H1 (cell line): ENCODE measurements at places on chromosomes 2 and 18. TPM values are rescaled to one million over a fixed set of nuclear protein-coding genes. Genes with fewer than 3 reads are reported as not detected.
A peak's percentile ranks its signal among the peaks of the same experiment; 100 is the strongest.

The GRHL1 gene
- 2.8 and 3.6 TPM in 2 replicates for total RNA-seq

The TSN gene
- 96.1 and 96.3 TPM in 2 replicates for total RNA-seq

The ABHD3 gene
- 9.0 and 12.1 TPM in 2 replicates for total RNA-seq

The BMP10 gene
- total RNA-seq = not detected in 2 replicates

The SNRNP27 gene
- 40.5 and 40.9 TPM in 2 replicates for total RNA-seq

The PLCD4 gene
- total RNA-seq = 0.50 and 0.61 TPM in 2 replicates

DNA sequence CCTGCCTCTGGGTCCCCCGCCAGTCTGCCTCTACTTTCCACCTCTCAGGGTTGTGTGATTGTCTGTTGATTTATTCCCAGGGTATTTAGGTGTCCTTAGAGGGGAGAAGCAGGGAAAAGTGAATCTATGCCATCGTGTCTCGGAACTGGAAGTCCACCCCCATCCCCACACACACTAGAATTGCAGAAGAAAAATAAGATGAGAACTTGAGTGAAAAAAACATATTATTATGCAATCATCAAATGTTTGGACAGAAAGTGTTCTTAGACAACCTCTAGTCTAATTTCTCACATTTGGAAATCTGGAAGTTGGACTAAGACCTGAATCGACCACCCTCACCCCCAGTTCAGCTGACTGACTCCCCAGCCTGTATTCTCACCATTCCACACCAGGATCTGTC is 14.1 kb upstream of the CASP8 start:
- no peak overlapping the region for H3K27ac ChIP-seq
- H3K4me3 ChIP-seq = no peak overlapping the region
- no peaks in the 10 kb centered on the region for H3K27me3 ChIP-seq
- no peak for DNase-seq

DNA sequence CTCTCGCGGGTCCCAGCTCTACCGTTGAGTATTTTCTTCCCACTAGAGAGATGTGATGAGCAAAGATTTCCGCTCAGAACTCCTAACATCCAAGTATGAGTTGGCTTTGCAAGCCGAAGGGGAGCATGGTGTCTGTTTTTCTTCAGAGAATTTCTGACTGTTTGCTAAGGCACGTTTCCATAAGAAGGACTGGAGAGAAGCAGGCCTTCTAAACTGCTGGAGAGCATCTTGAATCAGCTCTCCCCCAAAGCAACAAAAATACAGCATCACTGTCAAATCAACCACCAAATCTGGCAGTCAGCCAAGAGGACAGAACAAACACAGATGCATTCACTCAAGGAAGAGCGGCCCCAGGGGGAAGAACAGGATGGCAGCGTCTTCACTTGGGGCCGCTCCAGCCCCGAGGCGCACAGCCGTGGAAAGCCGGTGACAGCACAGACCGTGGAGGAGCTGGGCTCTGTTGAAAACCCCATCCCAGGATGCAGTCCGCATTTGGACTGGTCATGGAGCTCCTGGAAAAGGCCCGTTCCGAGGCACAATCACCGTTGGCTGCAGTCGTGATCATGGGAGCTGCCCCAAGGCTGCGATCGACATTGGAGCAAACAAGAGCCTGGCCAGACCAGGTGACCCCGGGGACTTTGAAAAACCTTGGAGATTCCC is 101.4 kb downstream of the NFATC1 start:
- H3K27me3 ChIP-seq = no peaks in the 10 kb centered on the region
- H3K27ac ChIP-seq = no peak overlapping the region
- no peak for DNase-seq

- H3K27ac ChIP-seq = peak overlapping the region; percentile 23; the same call in 1 of the 2 replicates
- peak; percentile 33 for DNase-seq
- no peak overlapping the region for H3K4me3 ChIP-seq
- no peaks in the 10 kb centered on the region for H3K36me3 ChIP-seq
- H3K4me1 ChIP-seq = peaks cover 24% of the 10 kb centered on the region
Measured at GRCh38 chr18:9741793-9742523, 33.9 kb downstream of the RAB31 start.

- H3K4me1 ChIP-seq = no peaks in the 10 kb centered on the region
- H3K4me3 ChIP-seq = no peak overlapping the region
- no peak overlapping the region for H3K27ac ChIP-seq
- H3K27me3 ChIP-seq = no peaks in the 10 kb centered on the region
Measured at GRCh38 chr2:172763079-172763478, 27.4 kb downstream of the RAPGEF4 start.

DNA sequence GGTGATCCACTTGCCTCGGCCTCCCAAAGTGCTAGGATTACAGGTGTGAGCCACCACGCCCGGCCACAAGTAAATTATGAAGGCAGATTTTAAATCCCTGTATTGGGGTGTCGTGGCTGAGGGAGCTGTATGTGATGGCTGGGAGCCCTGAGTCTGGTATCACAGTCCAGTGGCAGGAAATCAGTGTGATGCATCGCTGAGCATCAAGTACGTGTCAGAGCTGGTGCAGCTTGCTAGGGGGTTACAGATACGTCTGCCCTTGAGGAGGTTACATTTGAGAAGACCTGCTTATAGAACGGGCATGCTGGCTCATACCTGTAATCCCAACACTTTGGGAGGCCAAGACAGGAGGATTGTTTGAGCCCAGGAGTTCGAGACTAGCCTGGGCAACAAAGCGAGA is 4.3 kb downstream of the ENOSF1 start:
- H3K4me3 ChIP-seq = no peak overlapping the region
- H3K27ac ChIP-seq = no peak overlapping the region
- DNase-seq = peak; percentile 11
- H3K4me1 ChIP-seq = no peaks in the 10 kb centered on the region
